GM23248 (cell line): ENCODE measurements at places on chromosomes 12 and 14. TPM values are rescaled to one million over a fixed set of nuclear protein-coding genes. Genes with fewer than 3 reads are reported as not detected.

DNA sequence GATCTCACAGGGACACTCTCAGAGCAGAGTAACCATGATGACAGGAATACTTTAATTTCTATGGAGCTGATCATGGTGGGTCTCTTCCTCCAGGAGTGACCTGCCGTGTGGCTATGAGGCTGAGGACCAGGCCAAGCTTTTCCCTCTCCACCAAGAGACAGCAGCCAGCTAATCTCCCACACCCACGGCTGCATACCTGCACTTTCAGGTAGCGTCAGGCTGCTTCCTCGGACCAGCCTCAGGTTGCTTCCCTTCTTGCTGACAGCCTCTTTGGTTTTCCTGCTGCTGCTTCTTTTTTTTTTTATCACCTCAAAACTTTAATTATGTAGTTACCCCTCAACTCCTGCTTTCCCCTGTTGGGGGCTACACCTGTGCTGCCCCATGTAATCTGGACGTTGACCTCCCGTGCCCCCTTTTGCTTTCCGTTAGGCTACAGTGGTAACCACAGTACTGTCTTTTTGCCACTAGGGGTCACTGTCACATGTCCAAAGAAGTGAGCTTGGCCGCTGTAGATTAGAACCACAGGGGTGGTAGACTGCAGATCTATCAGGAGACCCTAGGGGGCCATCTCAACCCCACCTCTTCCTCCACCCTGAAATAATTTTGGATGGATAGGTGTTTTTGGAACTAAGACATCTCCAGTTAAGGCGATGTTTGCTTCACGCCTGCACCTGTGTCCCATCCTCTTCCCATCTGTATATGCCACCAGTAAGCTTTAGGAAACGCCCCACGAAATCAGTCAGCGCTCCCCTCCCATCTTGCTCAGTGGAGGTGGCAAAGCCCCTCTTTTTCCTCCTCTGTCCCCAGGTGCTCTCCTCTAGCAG, 7.8 kb upstream of the PIP4K2C start:
- H3K4me1 ChIP-seq: no peaks in the 10 kb centered on the region
- H3K27ac ChIP-seq: no peak overlapping the region
- peaks cover 5% of the 10 kb centered on the region; the same call in 1 of the 2 replicates for H3K27me3 ChIP-seq

- no peak overlapping the region for H3K27ac ChIP-seq
- H3K4me1 ChIP-seq: no peaks in the 10 kb centered on the region
These were observed 630 bp downstream of the GARIN6 start for GRCh38 chr12:99648183-99648582.

GRCh38 chr12:3325736-3326135, 165.3 kb upstream of the PRMT8 start:
- no peaks in the 10 kb centered on the region for H3K36me3 ChIP-seq
- DNase-seq: no peak
- no peak overlapping the region for H3K4me3 ChIP-seq
- no peak overlapping the region for H3K27ac ChIP-seq
- H3K4me1 ChIP-seq: no peaks in the 10 kb centered on the region

OR4K15 gene
- total RNA-seq: not detected in 2 replicates

IL31 gene
- not detected in 2 replicates for total RNA-seq

FZD10 gene
- total RNA-seq: not detected in 2 replicates
